Ureter (tissue), 1 donor: ENCODE measurements at places on chromosomes 11 and 22.
A peak's percentile ranks its signal among the peaks of the same experiment; 100 is the strongest.

- no peak for DNase-seq
These were observed 8.5 kb upstream of the NCF4 start for GRCh38 chr22:36852056-36852973.

GRCh38 chr22:36413022-36413775 lies 25.4 kb upstream of the MYH9 start:
- no peak for DNase-seq

DNA sequence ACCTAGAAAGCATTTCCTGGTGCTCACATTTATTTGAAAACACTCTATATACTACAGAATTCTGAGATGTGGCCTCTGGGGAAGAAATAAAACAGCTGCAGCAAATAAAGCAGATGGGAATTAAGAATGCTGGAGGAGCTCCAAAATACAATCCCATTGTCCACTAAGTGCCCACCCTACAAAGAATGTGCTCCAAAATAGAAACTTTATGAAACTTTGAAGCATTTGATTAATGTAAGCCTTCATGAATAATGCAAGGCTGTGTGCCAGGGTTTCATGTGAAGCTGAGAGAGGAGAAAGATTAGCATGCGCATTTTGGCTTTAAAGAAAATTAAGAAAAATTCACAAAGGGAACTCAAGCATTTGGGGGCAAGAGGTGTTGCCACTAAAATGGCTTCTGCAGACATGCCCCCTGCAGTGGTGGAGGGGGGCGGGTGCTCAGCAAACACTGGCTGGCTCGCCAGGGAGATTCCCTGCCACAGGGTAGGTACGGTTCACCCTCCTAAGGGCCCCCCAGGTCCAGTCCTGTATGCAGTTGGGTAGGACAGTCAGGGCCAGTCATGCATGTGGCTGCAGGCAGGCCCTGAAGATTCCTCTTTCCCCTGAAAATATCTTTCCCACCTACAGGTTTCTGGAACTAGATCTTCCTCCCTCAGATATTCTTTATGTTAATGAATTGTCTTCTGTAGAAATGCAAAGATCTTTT lies 46.6 kb upstream of the RCN1 start:
- no peak for DNase-seq

- no peak for DNase-seq
These were observed 165.2 kb upstream of the RAG2 start for GRCh38 chr11:36763187-36763586.

- DNase-seq = peak; percentile 94
These were observed 25.4 kb upstream of the SMTN start for GRCh38 chr22:31055635-31056159.

DNA sequence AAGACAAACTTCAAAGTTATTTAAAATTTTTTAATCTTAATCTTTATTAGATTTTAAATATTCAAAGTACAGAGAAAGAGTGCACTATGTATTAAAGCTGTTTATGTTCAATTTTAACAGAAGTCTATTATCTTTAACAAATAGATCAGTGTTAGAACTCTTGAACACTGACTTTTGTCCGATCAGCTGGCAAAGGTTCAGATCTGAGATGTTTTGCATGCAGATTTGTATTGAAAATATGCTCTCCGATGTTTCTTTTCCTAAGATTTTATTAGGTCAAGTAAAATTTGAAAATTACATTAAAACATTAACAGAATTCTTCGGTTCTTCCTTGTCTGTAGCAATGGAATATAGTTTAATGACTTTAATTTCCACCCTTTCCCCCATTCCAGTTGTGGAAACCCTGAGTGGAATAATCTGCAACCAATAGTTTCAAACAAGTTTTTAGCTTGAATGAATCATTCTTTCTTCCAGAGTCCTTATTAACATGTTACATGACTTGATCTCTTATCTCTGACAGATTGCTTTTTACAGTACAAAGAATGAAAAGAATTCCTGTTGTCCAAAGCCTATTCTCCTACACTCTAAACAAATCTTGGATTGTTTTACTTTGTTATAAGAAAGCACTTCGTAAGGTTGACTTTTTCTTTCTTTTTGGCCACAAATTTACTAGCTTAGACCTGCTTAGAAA lies 11.4 kb upstream of the TCP11L1 start:
- no peak for DNase-seq

DNA sequence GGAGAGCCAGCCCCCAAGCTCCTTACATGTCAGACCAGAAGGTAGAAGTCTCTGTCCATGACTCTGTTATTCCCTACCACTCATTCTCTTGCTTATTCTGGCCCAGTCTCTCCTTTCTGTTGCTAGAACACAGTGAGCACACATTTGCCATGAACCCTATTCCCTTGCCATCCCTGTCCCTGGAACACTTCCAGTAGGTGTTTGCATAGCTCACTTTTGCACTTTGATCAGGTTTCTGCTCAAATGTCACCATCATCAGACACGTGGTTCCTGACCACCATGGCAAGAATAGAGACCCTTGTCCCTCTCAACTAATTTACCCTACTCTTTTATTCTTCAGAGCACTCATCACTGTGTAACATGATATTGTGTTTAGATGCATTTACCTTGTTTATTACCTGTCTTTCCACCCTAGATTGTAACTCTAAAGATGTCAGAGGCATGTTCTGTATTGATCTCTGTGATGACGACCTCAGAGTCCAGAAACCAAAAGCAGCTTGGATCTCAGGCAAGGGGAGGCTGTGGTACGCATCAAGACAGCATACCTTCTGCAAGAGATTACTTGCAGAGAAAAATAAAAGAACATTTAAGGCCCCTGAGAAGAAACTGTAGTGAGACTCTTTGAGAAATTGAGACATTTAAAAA lies 606.4 kb downstream of the OPCML start:
- no peak for DNase-seq

GRCh38 chr11:68282141-68282860 lies 10.5 kb upstream of the C11orf24 start:
- no peak for DNase-seq

- no peak for DNase-seq
These were observed 1.7 kb upstream of the TYMP start for GRCh38 chr22:50531546-50531961.

- DNase-seq = no peak
These were observed 124.3 kb downstream of the BUD13 start for GRCh38 chr11:116648247-116649174.

DNA sequence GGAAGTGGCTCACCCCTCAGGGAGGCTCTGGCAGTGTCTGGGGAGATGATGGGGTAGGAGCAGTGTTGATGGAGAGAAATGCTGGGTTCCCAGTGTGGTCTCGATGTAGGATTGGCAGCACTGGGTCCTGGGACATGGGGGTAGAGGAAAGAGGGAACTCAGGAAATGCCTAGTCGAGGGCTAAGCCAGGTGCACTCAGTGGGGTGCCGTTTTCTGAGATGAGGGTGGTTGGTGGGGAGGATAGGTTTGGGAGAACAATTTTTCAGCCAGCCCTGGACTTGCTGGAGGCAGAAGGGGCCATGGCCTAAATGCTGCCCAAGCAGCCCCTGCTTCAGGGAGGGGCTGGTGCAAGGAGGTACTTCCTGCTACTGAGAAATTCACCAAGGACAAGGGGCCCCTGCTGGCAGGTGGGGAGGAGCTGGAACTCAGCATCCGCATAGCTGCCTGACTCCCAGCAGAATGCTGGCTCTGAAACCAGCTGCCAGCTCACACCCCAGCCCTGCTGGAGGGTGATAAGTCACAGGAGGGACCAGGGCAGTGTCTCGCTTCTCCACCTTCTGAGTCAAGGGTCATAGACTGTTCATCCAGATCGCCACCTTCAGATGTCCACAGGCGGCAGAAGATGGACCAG lies 6.0 kb downstream of the CCDC157 start:
- DNase-seq = no peak

DNA sequence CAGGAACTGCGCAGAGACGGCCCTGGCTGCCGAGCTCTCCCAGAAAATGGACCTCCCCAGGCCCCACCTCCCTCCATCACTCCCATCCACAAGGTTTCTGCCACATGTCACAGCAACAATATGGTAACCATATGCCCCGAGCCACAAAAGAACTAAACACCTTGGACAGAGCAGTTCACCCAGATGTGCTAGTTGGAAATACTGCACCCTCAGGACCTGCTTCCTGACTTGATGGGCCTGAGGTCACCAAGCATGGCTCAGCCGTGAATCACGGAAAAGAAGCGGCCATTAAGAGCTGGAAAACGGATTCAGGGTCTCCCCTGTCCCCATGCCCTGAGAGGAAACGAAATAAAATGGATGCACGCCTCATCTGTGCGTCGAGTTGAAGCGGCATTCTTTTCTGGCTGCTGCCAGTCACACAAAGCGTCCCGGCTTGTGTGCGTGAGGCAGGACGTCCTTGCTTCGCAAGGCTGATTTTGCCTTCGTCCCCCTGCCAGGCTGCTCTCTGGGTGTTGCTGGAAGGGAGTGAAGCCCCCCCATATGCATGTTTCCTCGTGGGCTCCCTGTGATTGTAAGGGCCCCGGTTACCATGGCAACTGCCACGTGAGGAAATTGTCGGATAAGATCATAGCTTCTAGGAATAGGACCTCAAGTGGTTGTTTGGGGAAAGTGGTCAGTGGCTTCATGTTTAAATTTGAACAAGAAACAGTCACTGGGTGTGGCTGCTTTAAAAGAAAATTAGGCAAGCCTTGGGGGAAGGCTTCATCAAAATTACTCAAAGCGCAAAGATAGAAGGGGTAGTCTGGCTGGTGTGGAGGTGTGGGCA lies 51.7 kb downstream of the FLI1 start:
- no peak for DNase-seq

- no peak for DNase-seq
These were observed 3.6 kb downstream of the CDHR5 start for GRCh38 chr11:620935-621814.

DNA sequence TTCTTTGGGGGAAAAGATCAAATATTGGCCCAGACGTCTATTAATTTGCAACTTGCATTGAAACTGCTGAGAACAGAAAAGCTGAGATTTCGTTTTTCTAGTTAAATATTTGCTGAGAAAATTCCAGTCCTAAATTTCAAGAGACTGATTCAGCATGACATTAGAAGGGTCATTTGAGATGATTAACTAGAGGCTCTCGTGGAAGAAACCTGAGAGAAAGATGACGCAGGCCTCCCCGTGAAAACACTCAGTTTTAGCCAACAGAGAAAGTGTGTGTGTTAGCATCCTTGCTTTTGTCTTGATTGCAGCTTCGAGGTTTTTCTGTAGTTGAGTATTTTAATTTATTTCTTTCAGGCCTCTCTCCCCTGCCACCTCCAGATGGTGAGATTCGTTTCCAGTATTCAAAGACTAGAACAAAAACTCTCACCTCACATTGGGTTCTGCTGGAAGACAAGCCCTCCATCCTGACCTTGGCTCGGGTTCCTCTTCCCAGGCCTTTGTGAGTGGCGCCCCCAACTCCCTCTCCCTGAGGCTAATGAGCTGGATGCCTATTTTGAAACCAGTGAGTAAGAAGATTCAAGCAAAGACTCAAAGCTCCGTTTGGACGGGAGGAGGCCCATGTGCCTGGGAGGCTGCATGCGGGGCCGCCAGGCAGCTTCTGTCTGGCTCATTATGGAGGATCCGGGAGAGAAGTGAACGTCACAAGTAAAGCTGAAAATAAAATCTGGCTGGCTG lies 52.4 kb downstream of the CELSR1 start:
- DNase-seq = no peak

DNA sequence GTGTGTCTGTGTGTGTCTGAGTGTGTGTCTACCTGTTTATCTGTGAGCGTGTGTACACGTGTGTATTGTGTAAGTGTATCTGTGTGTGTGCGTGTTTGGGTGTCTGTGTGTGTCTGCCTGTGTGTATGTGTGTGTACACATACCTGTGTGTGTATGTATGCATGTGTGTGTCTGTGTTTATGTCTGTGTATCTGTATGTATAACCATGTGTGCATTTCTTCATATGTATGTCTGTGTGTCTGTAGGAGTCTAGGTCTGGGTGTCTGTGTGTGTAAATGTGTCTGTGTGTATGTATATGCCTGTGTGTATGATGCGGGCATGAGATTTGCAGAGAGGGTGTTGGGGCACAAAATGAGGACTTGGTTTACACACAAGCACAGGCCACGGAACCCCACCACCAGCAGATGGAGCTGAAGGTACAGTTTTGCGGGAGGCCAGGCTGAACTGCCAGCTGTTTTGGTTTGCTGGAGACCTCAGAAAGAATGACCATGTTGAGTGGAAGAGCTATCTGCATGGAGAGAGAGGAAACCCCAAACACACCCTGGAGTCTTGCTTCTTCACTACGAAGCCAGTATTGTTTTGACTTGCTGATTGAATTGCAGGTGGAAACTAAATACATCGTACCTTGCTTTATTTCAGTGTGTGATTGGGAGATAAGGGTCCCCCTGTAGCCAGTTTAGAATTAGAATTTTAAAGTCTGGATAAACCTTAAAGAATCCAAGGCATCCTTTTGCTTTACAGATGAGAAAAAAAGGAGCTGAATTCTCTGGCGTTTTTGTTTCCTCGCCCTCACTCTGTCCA lies 497.2 kb downstream of the NTM start:
- peak; percentile 81 for DNase-seq
